Iris pigment epithelial cell (primary cell): ENCODE measurements at places on chromosomes 3 and 15.

GRCh38 chr15:71755092-71755970 is 55.0 kb upstream of the NR2E3 start:
- no peak for DNase-seq

GRCh38 chr3:184311633-184312032 is 2.8 kb upstream of the EIF4G1 start:
- DNase-seq: no peak

DNA sequence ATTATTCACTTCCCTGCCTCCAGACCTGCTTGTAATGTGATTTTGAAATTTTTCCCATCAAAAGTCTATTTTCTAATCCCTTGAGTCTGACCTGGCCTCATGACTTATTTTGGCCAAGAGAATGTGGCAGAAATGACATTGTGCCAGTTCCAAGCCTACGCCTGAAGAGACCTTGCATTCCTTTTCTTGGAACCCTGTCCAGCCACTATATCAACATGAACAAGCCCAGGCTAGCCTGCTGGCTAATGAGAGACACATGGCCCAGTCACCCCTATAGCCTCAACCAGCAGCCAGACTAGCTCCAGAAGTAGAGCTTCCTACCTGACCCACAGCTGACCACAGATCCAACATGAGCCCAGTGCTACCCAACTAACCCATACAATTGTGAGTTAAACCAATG is 121.1 kb upstream of the ACP3 start:
- no peak for DNase-seq

- DNase-seq: no peak
Observed at GRCh38 chr3:194107107-194107506, 28.8 kb upstream of the HES1 start.

- peak; percentile 78 for DNase-seq
Observed at GRCh38 chr3:17645074-17645698, 97.2 kb downstream of the TBC1D5 start.

DNA sequence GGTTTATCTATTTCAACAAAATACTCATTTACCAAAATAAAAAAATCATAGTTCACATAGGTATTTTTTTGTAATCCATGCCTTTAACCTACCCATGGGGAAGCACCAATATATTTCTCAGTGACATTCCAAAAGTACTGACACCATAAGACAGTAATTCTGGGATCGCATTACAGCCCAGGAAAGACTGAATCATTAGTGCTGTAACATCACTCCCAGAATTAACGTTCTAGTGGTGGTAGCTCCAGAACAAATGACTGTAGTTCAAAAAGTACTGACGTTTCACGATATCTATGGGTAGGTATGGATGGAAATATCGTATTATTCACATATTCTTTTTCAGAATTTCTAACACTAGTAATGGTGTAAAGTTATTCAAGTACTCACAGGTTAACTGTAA is 54.3 kb upstream of the NEK10 start:
- peak; percentile 88 for DNase-seq

GRCh38 chr15:90465930-90466567 is 63.7 kb upstream of the CRTC3 start:
- peak; percentile 68 for DNase-seq

DNA sequence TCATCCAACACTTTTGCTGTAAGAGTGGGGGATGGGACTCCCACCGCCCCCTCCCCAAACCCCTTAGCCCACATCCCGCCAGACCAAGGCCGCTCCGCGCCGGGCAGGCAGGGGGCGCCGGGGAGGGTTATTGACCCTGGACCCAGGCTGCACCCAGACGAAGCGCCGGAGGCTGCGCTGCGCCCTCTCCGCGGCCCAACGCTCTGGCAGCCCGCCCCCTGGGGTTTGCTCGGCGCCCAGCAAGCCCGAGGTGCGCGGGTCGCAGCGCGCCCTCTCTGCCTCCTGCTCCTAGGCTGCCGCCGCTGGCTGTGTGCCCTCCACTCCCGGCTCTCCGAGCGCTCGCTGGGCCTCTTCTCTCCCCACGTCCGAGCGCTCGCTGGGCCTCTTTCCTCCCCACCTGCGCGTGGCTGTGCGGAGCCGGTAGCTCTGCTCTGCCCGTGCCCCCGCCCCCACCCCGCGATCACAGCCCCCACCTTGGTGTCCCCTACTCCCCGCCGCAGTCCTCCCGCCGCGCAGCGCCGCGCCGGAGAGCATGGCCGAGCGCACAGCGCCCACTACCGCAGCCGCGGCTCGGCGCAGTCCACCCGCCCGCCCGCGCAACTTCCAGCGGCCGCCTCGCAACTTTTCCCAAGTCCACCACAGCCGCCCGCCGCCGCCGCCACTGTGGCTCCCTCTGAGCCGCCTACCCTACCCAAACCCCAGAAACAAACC is 1.2 kb downstream of the MECOM start:
- peak; percentile 62 for DNase-seq

DNA sequence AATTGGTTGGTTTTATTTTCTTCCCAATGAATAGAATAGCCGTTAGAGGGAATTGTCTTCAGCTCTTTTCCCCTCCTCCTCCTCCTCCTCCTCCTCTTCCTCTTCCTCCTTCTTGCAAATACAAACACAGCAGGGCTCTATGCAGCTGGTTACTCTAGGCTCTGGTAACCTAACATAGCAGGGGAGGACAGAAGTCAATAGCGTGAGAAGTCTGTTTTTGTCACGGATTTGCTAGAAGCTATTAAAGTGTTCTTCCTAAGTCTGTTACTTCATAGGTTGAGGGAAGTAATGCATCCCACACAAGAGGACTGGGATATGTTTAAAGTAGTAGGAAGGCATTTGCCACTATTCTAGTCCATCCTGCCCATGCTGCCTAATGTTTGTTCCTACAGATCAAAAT is 374.7 kb upstream of the TPRG1 start:
- DNase-seq: no peak

- DNase-seq: peak; percentile 13
Observed at GRCh38 chr15:73270366-73271097, 98.2 kb downstream of the HCN4 start.

- DNase-seq: no peak
Observed at GRCh38 chr15:83413054-83413719, 34.0 kb upstream of the SH3GL3 start.

GRCh38 chr15:38398134-38398533 is 55.8 kb upstream of the FAM98B start:
- DNase-seq: peak; percentile 98

DNA sequence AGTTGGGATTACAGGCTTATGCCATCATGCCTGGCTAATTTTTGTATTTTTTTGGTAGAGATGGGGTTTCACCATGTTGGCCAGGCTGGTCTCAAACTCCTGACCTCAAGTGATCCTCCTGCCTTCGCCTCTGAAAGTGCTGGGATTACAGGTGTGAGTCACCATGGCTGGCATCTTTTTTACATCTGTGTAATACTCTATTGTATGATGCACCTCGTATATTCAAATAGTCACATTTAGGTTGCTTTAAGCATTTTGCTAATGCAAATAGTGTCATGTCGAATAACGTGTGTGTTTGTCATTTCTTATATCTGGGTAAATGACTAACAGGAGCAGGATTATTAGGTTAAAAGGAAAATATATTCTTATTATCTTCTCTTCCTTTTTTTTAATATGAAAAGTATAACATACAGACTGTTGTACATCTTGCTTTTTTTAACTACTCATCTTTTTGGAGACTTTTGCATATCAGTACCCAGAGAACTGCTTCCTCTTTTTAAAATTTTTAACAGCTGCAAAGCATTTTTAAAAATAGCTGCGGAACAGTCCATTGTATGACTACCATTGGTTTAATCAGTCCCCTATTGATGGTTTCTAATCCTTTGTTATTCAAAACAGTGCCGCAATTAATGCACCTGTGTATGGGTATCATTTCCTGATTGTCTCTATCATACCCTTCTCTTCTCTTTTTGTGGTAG is 13.4 kb downstream of the SCAMP5 start:
- no peak for DNase-seq

GRCh38 chr3:169238562-169238961 is 424.9 kb downstream of the MECOM start:
- DNase-seq: no peak

- peak; percentile 51 for DNase-seq
Observed at GRCh38 chr15:42137461-42138261, 18.8 kb downstream of the PLA2G4F start.

GRCh38 chr15:25763954-25764353 is 99.2 kb downstream of the ATP10A start:
- no peak for DNase-seq

- no peak for DNase-seq
Observed at GRCh38 chr3:74420538-74421124, 193.8 kb downstream of the CNTN3 start.

DNA sequence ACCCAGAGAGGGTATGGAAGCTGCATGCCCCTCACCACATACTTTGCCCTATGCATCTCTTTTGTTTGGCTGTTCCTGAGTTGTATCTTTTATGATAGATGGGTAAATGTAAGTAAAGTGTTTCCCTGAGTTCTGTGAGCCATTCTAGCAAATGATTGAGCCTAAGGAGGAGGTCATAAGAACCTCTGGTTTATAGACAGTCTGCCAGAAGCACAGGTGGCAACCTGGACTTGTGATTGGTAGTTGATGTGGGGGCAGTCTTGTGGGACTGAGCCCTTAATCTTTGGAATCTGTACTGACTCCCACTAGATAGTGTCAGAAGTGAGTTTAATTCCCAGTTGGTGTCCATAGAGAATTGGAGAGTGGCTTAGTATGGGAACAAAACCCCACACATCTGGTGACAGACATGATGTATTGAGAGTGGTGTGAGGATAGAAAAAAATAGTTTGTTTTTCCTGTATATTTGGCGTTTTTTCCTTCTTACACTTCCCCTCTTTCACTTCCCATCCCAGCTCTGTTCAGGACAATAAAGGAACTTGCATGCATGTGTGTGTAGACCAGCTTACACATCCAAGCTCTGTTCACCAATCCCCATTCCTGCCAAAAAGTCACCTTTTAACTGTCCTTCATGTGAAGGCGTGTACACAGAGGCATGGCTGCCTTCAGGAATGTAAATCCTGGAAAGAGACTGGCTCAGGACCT is 38.1 kb upstream of the SPPL2A start:
- no peak for DNase-seq

GRCh38 chr15:51780636-51781035 is 29.2 kb downstream of the TMOD2 start:
- no peak for DNase-seq

DNA sequence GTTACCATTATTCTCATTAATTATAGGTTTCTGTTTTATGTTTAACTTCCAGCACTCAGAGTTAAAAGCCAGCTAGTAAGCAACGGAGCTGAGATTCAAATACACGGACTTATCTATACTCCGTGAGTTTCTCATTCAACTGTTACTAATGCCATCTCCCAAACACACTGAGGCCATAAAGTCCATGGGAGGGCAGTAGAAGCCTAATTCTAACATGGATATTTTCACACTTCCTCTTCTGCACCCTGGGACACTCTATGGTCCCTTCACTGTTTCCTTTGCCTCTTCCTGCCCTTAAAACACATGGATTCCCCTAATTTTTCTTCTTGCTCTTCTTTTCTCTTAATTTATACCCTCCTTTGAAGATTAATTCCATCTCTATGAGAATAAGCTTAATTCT is 245.0 kb downstream of the KLF13 start:
- DNase-seq: no peak

DNA sequence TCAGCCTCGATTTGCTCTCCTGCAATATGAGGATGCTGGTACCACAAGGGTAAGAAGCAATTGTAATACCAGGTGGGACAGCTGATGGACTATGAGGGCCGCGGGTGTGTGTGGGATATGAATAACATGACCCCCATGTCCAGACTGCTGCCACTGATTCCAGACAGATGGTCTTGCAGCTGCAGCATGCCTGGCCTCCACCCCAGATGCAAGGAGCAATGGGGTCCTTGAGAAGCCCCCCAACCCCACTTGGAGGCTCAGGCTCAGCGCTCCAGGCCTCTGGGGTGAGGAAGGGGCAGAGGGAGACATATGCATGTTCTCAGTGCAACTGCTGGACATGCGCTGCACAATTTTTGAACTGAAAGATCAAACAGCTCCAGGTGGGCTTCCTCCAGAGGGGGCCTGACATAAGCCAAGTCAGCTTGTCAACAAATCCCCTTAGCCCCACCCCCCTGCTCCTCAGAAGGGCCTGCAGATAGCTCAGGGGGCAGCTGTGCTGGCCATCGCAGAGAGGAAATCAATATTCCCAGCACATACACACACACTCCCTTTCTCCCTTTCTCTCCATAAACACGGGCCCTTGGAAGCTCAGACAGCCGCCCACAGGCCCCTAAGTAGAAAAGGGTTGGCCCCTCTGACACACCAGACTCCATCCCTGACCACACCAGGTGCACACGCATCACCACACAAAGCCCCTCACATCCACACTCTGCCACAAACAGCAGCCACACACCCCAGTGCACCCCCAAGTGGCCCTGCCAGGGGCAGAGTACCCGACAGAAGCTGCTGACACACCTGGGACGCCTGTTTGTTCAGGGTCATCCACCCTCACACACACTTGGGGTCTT is 107.0 kb downstream of the IQSEC1 start:
- no peak for DNase-seq

GRCh38 chr3:174332391-174332790 is 526.7 kb upstream of the NAALADL2 start:
- no peak for DNase-seq

- DNase-seq: no peak
Observed at GRCh38 chr15:75591655-75592364, 12.7 kb upstream of the PTPN9 start.

DNA sequence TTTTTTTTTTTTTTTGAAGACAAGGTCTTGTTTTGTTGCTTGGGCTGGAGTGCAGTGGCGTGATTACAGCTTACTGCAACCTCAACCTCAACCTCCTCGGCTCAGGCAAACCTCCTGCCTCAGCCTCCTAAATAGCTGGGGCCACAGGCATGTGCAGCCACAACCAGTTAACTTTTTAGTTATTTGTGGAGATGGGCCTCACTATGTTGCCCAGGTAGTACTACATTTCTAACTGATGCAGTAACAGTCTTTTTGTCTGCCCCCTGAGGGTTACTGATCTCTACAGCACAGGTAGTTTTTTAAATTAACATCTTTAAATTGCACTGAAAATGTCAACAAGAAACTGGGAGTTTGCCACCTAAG is 3.4 kb upstream of the LMLN start:
- no peak for DNase-seq

GRCh38 chr3:153026026-153026425 is 136.0 kb upstream of the RAP2B start:
- peak; percentile 39 for DNase-seq

DNA sequence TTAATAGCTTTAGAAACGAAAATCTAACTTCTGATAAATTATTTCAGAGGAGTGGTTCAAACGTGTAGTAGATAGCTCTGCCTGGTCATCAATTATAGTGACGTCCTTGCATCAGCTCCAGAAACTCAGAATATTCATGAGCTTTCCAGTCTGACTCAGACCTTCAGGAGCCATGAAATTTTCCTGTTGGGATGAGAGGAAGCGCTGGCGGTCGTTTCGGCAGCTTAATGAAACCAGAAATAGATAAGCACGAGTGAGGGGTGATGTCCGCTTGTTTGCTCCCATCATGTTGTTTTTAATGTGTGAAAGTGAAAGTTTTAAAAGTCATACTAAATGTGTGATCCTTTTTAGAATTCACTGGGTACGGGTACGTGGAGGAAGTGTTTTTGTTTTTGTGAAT is 141.1 kb downstream of the PGPEP1L start:
- peak; percentile 56 for DNase-seq

- DNase-seq: peak; percentile 70
Observed at GRCh38 chr3:99767291-99767690, 50.4 kb upstream of the CMSS1 start.
